Activated CD4-positive, alpha-beta T cell treated with anti-CD3 and anti-CD28 coated beads for 36 hours (primary cell): ENCODE measurements at places on chromosomes 4 and X.

GRCh38 chr4:182245541-182246215 is 2.5 kb downstream of the TENM3 start:
- no peak overlapping the region for H3K4me3 ChIP-seq
- H3K27me3 ChIP-seq: peaks cover 8% of the 10 kb centered on the region
- DNase-seq: no peak
- no peak overlapping the region for H3K27ac ChIP-seq

- DNase-seq: peak; percentile 65
- H3K4me3 ChIP-seq: no peak overlapping the region
- H3K36me3 ChIP-seq: peaks cover 21% of the 10 kb centered on the region
- H3K4me1 ChIP-seq: peaks cover 8% of the 10 kb centered on the region
- H3K27me3 ChIP-seq: no peaks in the 10 kb centered on the region
Observed at GRCh38 chr4:150402871-150403272, 179.1 kb upstream of the MAB21L2 start.

DNA sequence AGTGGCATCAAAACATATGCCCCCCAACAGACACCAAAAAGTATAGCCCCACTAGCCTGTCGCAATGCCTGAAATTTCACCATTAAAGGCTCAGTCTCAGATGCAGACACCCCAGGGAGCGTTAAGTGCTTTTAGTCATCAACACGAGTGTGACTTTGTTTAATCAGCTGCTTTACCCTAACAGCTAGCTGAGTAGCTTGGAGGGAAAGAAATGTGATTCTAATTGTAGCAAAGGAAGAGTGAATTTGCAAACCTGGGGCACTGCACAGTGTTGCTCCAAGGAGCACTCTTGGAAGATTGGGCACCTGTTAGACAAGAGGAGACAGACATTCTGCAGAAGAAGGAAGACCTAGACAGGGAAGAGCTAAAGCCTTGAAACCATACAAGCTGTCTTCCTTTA is 145.1 kb downstream of the BEND2 start:
- H3K27me3 ChIP-seq: peaks cover 4% of the 10 kb centered on the region
- DNase-seq: no peak
- no peak overlapping the region for H3K27ac ChIP-seq
- no peaks in the 10 kb centered on the region for H3K4me1 ChIP-seq

GRCh38 chrX:41789374-41789773 is 65.4 kb downstream of the GPR82 start:
- no peaks in the 10 kb centered on the region for H3K27me3 ChIP-seq
- H3K27ac ChIP-seq: no peak overlapping the region
- peaks cover 6% of the 10 kb centered on the region for H3K36me3 ChIP-seq
- H3K4me1 ChIP-seq: peaks cover 19% of the 10 kb centered on the region
- DNase-seq: no peak
- H3K4me3 ChIP-seq: no peak overlapping the region

- no peak overlapping the region for H3K4me3 ChIP-seq
- H3K4me1 ChIP-seq: peaks cover 21% of the 10 kb centered on the region
- no peak overlapping the region for H3K27ac ChIP-seq
Observed at GRCh38 chrX:74540635-74541249, 73.7 kb downstream of the RLIM start.
